Uterus (tissue), 4 donors: ENCODE measurements at places on chromosomes 13 and 19.

- H3K36me3 ChIP-seq, result no peaks in the 10 kb centered on the region
- no peak for DNase-seq
- H3K27me3 ChIP-seq, result no peaks in the 10 kb centered on the region
- H3K4me3 ChIP-seq, result no peak overlapping the region
- no peak overlapping the region for H3K27ac ChIP-seq
Measured at GRCh38 chr19:45173816-45174215, 4.2 kb downstream of the TRAPPC6A start.

GRCh38 chr13:36344886-36345437, 1.2 kb downstream of the SPART start:
- peak overlapping the region; percentile 99 for H3K27ac ChIP-seq
- peak overlapping the region; percentile 91 for H3K4me3 ChIP-seq
- H3K27me3 ChIP-seq, result no peaks in the 10 kb centered on the region
- no peaks in the 10 kb centered on the region for H3K36me3 ChIP-seq
- DNase-seq, result no peak
- peaks cover 9% of the 10 kb centered on the region for H3K4me1 ChIP-seq

GRCh38 chr13:113283904-113284303, 13.1 kb upstream of the LAMP1 start:
- no peaks in the 10 kb centered on the region for H3K27me3 ChIP-seq
- no peak overlapping the region for H3K27ac ChIP-seq
- H3K4me1 ChIP-seq, result no peaks in the 10 kb centered on the region
- H3K36me3 ChIP-seq, result no peaks in the 10 kb centered on the region

DNA sequence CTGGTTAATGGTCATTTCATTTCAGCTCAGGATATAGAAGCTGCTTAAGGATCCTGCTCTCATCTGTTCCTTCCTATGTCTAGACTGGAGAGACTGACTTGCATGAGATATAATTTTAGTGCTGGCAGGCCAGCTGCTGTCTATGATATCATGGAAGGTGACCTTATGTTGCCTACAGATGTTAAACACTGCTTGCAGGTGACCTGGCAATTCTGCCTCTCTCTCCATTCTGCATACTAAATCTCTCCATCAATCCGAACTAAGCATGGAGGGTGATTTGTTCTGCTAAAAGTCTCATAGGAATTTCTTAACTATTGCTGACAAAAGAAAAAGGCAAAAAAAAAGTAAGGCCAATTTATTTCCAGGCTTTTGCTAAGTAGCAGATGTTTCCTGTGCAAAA, 81.0 kb downstream of the CCNA1 start:
- H3K4me3 ChIP-seq, result no peak overlapping the region
- H3K36me3 ChIP-seq, result no peaks in the 10 kb centered on the region
- no peaks in the 10 kb centered on the region for H3K4me1 ChIP-seq
- H3K27ac ChIP-seq, result no peak overlapping the region
- DNase-seq, result no peak

DNA sequence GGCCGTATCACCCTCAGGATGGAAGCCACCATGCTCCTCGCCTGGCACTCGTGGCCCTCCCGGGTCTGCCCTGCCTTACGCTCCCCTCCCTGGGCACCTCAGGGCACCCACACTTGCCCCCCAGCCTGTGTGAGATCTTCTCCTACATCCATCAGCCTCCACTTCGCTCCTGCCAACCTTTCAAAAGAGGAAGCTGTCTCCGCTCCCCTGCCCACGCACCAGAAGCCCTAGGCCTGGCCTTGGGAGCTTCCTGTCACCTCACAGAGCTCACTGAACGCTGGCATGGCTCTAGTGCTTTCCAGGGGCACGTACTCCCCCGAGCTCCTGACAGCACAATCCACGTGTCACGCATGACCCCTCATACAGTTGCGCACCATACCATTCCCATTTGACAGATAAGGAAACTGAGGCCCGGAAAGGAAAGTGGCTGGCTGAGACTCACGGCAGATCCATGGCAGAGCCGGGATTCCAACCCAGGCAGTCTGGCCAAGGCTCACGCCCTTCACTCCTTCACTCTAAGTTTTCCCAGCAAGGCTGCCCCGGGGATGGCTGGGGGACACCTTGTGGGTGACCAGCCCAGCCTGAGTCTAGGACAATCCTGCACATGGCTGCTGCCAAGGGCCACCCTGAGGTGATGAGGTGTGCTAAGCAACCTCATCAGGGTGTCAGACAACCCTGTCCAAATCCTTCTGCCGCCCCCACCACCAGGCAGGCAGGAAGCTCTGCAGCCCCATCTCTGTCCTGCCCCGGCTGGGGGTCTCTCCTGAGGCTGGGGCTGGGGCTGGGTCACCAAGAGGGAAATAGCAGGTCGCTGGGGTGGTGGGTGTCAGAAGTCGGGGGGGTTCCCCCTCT, 19.3 kb downstream of the PPP1R12C start:
- no peaks in the 10 kb centered on the region for H3K27me3 ChIP-seq
- no peaks in the 10 kb centered on the region for H3K4me1 ChIP-seq
- DNase-seq, result no peak
- H3K4me3 ChIP-seq, result no peak overlapping the region
- no peaks in the 10 kb centered on the region for H3K36me3 ChIP-seq
- no peak overlapping the region for H3K27ac ChIP-seq

GRCh38 chr19:18390065-18390907, 4.3 kb downstream of the GDF15 start:
- H3K27me3 ChIP-seq, result no peaks in the 10 kb centered on the region
- no peaks in the 10 kb centered on the region for H3K4me1 ChIP-seq
- DNase-seq, result no peak
- no peak overlapping the region for H3K4me3 ChIP-seq
- no peak overlapping the region for H3K27ac ChIP-seq
- no peaks in the 10 kb centered on the region for H3K36me3 ChIP-seq

DNA sequence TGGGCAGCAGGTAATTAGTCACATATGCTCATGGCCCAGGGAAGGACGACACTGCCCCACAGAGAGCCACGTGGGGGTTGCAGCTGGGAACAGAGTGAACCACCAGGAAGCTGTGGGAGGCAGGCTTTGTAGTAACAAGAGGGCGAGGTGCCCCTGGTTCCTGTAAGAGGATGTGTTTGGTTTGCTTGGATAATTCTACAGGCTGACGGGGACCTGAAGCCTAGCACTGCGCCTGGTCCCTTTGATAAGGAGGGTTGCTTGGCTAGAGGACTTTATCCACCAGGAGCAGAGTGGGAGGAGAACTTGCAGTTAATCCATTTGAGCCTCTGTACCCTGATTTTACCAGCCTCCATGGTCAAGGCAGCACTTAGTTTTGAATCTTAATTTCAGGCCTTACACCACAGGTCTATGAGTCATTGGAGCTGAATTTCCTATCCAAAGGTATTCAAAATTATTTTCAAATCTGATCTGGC, 67.4 kb upstream of the CLDN10 start:
- H3K4me1 ChIP-seq, result no peaks in the 10 kb centered on the region
- no peak overlapping the region for H3K27ac ChIP-seq
- DNase-seq, result no peak
- no peaks in the 10 kb centered on the region for H3K27me3 ChIP-seq
- no peaks in the 10 kb centered on the region for H3K36me3 ChIP-seq
- no peak overlapping the region for H3K4me3 ChIP-seq

GRCh38 chr19:29404015-29404414, 121.8 kb upstream of the VSTM2B start:
- DNase-seq, result no peak
- H3K27me3 ChIP-seq, result no peaks in the 10 kb centered on the region
- H3K36me3 ChIP-seq, result no peaks in the 10 kb centered on the region
- no peaks in the 10 kb centered on the region for H3K4me1 ChIP-seq
- H3K27ac ChIP-seq, result no peak overlapping the region
- no peak overlapping the region for H3K4me3 ChIP-seq

DNA sequence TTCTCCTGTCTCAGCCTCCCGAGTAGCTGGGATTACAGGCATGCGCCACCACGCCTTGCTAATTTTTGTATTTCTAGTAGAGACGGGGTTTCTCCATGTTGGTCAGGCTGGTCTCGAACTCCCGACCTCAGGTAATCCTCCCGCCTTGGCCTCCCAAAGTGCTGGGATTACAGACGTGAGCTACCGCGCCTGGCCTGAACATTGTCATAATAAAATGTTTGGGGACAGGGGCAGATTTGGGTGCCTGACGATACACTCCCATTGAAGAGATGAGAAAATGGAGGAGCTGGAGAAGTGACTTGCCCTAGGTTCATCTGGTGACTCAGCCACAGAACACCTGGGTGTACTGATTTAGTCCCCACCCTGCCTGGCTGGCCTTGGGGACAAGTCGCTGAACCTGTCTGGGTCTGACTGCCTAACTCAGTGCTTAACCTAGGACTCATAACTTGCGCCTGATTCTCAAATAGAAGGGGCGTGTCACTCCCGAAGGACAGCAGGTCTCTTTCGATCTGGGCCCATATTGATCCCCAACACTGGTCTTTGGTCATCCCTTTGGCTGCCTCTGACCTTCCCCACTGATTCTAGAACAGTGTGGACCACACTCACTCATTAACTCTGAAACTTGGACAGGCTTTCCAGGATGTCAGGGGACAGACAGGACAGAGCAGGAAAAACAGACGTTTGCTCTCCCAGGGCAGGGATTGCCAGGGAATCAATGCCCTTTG, 7.6 kb upstream of the BICRA start:
- no peaks in the 10 kb centered on the region for H3K27me3 ChIP-seq
- no peak for DNase-seq
- peak overlapping the region; percentile 51 for H3K4me3 ChIP-seq
- no peaks in the 10 kb centered on the region for H3K36me3 ChIP-seq
- no peaks in the 10 kb centered on the region for H3K4me1 ChIP-seq
- peak overlapping the region; percentile 84 for H3K27ac ChIP-seq

DNA sequence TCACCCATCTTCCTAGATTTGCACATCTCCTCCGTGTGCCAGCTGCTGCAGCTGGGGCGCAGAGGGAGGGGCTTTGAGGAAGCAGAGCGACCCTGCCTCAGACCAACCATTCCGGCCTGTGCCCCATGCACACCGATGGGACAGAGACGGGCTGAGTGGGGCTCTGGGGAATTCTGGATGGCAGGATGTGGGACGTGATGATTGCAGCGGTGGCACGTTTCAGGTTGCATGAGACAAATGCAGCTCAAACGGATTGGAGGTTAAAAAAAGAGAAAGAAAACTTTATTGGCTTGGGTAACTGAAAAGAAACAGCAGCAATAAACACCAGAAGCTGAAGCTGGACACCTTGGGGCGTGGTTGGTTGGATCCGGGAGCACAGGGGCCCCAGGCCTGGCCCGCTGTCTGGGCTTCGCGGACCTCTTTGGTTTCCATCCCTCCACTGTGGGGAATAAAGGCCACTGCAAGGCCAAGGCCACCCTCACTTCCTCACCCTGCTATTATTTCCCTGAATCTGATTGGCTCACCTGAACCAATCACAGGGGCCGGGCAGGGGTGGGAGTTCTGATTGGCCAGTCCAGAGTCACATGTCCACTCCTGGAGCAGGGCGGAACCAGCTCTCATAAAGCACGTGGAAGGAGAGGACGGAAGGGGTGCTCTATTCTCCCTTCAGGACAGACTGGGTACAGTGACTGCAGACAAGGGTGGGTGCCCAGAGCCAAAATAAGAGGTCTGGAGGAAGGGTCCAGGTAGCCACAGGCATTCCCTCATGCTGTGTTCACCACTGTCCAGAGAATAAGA, 6.1 kb upstream of the ZNF787 start:
- H3K36me3 ChIP-seq, result no peaks in the 10 kb centered on the region
- H3K4me3 ChIP-seq, result no peak overlapping the region
- H3K27me3 ChIP-seq, result no peaks in the 10 kb centered on the region
- H3K4me1 ChIP-seq, result no peaks in the 10 kb centered on the region
- H3K27ac ChIP-seq, result no peak overlapping the region

DNA sequence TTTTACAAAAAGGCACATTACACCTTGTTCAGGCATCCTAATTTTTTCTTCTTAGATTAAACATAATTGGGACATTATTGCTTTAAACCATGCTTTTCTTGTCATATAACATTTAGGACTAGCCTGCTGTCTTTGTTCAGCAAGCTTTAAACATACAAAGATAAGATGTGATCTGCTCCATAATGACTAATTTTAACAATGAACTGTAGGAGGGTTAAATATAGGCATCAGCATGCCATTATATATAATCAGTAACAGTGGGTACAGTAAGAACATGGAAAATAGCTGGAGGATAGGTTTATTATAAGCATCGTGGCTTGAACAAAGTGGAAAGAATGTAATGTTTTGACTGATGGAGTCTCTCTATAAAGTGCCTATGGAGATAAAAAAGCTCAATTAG, 661.7 kb downstream of the SLITRK6 start:
- DNase-seq, result no peak
- no peaks in the 10 kb centered on the region for H3K36me3 ChIP-seq
- H3K27me3 ChIP-seq, result no peaks in the 10 kb centered on the region
- H3K4me1 ChIP-seq, result no peaks in the 10 kb centered on the region
- no peak overlapping the region for H3K27ac ChIP-seq
- H3K4me3 ChIP-seq, result no peak overlapping the region

DNA sequence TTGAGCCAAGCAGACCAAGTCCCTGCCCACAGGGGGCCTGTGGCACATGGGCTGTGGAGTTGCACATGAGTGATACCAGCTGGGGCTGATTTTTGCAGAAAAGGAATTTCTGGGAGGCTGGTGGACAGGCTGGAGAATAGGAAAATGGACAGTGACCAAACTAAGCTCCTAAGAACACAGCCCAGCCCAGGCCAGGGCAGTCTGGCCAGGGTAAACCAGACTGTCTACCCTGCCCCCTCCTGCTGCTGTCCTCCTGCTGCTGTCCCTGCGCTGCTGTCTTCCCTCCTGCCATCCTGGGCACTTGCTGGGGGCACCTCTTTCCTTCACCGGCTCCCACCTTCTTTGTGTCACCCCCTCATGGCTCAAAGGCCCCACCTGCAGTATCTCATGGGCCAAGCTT, 219.2 kb downstream of the ZIC5 start:
- no peak overlapping the region for H3K27ac ChIP-seq
- H3K4me3 ChIP-seq, result no peak overlapping the region
- no peaks in the 10 kb centered on the region for H3K27me3 ChIP-seq
- no peaks in the 10 kb centered on the region for H3K36me3 ChIP-seq
- no peak for DNase-seq
- no peaks in the 10 kb centered on the region for H3K4me1 ChIP-seq

DNA sequence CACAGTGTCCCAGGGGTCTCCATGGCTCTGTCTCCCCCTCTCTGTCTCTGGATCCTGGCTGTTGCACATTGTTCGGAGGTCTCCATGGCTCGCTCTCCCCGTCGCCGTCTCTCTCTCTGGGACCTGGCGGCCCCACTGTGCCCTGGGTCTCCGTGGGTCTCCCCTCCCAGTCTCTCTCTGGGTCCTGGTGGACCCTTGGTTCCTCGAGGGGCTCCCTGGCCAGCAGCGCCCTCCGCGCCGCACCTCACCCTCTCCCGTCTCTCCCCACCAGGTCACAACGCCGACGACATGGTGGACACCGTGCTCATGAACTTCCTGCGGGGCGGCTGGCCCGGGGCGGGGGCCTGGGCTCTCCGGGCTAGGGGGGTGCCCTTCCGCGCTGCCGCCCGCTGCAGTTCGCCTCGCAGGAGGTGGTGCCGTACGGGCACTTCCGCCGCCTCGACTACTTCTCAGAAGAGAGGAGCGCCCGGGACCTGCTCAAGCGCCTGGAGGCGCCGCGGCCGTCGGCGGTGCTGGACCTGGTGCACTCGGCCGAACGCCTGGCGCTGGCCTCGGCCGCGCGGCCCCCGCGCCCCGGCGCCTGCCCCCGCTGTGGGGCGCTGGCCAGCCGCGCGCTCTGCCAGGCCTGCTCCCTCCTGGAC, 29.1 kb downstream of the SIGLEC5 start:
- DNase-seq, result no peak
- H3K4me1 ChIP-seq, result no peaks in the 10 kb centered on the region
- H3K27me3 ChIP-seq, result no peaks in the 10 kb centered on the region
- H3K36me3 ChIP-seq, result no peaks in the 10 kb centered on the region
- no peak overlapping the region for H3K27ac ChIP-seq

GRCh38 chr13:30847650-30848307, 58.3 kb upstream of the MEDAG start:
- H3K36me3 ChIP-seq, result no peaks in the 10 kb centered on the region
- no peaks in the 10 kb centered on the region for H3K4me1 ChIP-seq
- H3K27ac ChIP-seq, result peak overlapping the region; percentile 76
- no peak overlapping the region for H3K4me3 ChIP-seq
